ENCODE measurements at places on chromosomes 3 and 15. TPM values are rescaled to one million over a fixed set of nuclear protein-coding genes. Genes with fewer than 3 reads are reported as not detected.

The SQOR gene
- 79.6 TPM for total RNA-seq

The CHRM5 gene
- total RNA-seq, result not detected

The ERICH6 gene
- 0.60 TPM for total RNA-seq

The CLEC3B gene
- total RNA-seq, result 0.29 TPM

The DCBLD2 gene
- 1.3 TPM for total RNA-seq

The WDR93 gene
- total RNA-seq, result not detected

The FETUB gene
- total RNA-seq, result not detected

The AHSG gene
- not detected for total RNA-seq

The PLAAT1 gene
- not detected for total RNA-seq

GRCh38 chr15:50880206-50880605 lies 28.3 kb upstream of the AP4E1 start:
- no peak for DNase-seq

- DNase-seq, result no peak
Observed at GRCh38 chr15:88792342-88793282, 10.6 kb upstream of the ACAN start.

GRCh38 chr3:183634707-183635106 lies 716 bp upstream of the KLHL24 start:
- no peak for DNase-seq

DNA sequence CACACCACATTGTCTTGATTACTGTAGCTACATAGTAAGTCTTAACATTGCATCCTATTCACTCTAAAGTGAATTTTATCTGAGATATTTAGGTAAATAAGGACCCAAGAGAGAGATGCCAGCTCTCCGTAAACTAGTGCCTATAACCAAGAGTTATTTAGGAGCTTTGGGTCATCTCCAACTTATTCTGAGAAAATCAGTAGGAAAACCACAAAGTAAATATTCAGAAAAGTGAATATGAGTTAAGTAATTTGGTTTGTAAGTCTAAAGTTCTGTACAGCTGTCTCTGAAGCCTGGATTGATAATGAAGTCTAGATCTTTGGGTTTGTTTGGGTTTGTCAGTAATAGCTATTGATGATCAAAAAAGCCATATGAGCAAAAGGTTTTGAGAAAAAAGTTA lies 120.0 kb downstream of the FNDC3B start:
- no peak for DNase-seq

GRCh38 chr3:131591394-131592014 lies 88.7 kb upstream of the MRPL3 start:
- DNase-seq, result no peak

DNA sequence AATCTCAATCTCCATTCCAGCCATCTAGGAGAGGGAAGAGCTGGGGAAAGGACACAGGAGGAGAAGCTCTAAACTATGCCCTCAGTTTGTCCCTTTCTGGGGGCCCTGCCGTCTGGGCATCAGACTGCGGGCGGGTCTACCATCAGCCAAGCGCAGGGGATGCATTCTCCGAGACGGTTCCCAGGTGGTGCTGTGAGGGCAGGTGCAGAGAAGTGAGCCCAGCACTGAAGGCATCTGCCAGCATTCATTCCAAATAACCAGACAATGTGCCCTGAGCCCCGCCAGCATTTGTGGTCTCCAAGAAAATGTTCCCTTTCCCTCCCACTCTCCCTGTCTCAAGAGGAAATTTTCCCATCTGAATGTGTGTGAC lies 265.7 kb downstream of the XXYLT1 start:
- no peak for DNase-seq

DNA sequence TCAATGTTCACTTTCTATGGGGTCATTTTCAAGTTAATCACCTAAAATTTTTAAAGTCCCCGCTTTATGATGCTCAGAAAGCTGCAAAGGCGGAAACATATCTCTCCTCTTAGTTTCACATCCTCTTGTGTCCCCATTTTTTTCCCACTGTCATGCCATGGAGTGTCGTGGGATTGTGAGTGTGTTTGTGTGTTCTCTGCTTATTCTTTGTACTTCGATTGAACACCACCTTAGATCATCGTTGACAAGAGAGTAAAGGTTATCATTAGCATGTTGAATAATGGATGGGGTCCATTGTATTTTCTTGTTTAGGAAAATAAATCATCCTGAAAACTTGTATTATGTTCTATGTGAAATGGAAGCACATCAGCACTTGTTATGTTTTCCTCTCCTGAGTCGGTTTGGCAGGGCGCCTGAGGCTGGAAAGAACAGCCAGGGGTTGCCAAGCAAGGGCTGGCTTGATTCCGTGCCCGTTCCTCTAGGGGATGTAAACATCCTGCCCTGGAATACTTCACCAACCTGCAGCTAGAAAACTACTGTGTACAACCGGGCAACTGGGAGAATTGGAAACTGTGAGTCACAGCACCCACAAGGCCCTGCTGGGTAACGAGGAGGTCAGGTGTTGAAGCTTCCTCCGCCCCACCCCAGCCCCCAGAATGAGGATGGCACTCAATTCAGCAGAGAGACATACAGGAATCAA lies 67.2 kb downstream of the EIF4E3 start:
- no peak for DNase-seq

- DNase-seq, result no peak
Observed at GRCh38 chr3:179067839-179068238, 3.8 kb downstream of the ZMAT3 start.

GRCh38 chr15:80041494-80042253 lies 17.8 kb upstream of the ZFAND6 start:
- DNase-seq, result no peak

DNA sequence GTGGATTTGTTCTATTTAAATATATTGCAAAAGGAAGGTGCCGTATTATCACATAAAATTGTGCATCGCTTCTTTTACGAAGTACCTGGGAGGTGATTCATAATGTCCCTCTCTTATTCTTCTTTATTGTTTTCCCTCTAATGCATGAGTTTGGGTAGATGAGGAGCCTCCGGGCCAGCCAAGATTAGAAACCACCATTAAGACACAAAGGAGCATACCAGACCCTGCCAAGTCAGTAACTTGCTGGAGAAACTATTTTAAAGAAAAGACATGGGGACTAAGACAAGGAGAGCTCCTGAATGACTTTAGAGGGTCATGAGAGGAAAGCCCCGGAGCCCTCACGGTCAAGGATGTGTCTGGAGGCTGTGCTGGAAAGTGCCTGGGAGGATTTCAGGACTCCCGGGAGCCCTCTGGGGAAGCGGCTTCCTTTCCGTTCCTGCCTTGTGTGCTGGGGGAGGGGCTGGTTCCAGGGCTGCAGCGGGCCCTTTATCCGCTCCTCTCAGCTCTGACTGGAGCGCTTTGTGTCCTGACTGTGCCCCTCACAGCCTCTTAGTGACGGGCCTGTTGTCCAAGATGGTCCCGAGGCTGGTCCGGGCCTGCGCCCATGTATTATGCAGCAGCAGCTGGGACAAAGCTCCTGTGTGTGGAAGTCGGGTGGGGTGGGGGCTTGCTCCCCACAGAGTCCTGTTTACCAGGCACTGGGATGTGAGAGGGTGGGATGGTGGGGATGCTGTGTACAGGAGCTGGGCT lies 35.7 kb downstream of the CORO2B start:
- no peak for DNase-seq

- no peak for DNase-seq
Observed at GRCh38 chr15:23801881-23802280, 114.8 kb upstream of the NDN start.

DNA sequence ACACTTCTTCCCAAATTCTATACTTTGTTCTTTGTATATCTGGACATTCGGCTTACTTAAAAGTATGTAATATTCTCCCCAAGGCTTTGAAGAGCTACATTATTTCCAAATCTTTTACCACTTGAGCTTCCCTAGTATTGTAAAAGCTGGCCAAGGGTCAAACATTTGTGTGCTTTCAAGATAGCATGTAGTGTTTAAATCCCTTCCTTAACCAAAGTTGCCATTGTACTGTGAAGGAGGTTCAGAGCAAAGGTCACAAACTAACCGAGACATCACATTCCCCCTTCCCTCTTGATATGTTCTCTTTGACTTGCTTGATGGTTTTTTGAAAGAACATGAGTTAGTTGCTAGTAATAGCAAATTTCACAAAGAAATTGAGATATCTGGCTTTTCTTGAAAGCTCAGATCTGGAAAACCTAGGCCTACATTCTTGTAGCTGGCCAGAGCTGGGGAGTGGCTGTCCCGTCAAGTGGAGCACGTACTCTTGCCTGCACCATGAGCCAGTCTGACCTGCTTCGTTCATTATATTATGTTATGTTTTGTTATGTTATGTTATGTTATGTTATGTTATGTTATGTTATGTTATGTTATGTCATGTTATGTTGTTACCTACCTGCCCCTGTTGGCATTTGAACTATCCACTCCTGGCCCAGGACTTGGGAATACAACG lies 60.2 kb downstream of the FILIP1L start:
- no peak for DNase-seq

- no peak for DNase-seq
Observed at GRCh38 chr15:63080634-63081250, 38.2 kb downstream of the TPM1 start.

DNA sequence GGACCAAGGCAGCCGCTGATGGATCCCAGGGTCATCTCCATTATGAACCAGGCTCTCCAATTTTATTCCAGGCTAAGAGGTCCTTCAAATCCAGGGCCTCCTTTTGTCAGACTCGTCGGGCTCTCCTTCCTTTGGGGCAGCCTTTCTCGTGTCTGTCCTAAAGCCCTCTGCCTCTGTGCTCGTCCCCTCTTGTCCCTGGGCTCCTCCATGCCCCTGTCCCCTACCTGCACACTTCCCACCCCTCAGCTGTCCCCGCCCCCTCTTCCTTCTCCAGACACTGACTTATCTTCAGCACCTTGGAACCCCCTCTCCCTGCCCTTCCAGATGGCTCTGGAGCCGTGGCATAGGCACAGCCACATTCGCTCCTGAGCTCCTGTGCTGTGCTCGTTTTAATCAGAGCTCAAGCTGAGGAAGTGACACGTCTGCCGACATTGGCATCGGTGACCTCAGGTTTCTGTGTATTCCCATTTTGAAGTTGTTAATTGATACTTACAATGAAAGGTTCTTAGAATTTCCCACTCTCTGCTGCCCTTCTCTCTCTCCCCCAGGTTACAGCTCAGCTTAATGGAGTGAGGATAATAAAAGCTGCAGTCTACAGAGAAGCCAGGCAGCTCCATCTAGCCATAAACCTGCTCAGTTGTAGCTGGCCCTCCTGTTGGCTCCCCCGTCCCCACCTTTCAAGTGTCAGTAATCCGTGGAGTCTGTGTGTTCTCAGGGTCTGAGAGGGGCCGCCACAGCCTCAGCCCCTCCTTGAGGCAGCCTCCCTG lies 51.1 kb upstream of the SEC22A start:
- DNase-seq, result no peak

DNA sequence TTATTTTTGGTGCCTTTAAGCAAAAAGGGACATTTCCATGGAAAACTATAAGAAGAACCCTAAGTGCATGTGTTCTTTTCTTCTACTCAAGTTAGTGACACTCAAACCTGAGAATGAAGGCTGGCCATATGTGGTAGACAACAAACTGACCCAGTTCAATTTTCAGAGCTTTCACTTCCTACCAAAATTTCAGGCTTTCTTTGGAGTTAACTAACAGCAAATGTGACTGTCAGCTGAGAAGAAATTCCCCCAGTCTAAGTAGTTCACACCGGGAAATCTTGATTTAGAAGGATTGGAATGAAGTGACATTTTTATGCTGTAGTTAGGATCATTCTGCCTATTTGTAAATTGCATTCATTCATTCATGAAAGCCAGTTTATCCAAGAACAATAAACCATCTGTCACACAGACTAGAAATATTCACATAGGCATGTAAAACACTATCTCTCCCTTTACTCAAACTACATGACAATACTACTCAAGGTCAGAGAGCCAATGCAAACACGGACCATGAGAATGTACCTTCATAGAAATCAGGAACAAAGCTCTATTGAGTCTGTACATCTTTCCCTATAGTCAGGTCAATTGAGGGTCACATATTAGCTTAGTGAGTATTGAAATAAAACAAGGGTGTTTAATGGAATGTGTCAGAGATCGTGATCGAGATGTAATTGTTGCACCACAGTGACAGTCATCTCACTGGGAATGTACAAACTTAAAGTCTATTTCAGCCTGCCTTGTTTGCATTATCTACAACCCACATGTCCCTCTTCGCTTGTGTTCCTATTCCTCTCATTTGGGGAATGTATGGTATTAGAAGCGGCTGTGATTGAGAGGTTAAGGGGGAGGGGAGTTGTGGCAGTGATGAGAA lies 113.8 kb upstream of the TGFBR2 start:
- DNase-seq, result no peak

GRCh38 chr3:98563661-98564281 lies 29.6 kb downstream of the CPOX start:
- no peak for DNase-seq

- no peak for DNase-seq
Observed at GRCh38 chr3:17573396-17573795, 169.0 kb downstream of the TBC1D5 start.

- DNase-seq, result no peak
Observed at GRCh38 chr3:166190360-166190759, 353.1 kb upstream of the BCHE start.

DNA sequence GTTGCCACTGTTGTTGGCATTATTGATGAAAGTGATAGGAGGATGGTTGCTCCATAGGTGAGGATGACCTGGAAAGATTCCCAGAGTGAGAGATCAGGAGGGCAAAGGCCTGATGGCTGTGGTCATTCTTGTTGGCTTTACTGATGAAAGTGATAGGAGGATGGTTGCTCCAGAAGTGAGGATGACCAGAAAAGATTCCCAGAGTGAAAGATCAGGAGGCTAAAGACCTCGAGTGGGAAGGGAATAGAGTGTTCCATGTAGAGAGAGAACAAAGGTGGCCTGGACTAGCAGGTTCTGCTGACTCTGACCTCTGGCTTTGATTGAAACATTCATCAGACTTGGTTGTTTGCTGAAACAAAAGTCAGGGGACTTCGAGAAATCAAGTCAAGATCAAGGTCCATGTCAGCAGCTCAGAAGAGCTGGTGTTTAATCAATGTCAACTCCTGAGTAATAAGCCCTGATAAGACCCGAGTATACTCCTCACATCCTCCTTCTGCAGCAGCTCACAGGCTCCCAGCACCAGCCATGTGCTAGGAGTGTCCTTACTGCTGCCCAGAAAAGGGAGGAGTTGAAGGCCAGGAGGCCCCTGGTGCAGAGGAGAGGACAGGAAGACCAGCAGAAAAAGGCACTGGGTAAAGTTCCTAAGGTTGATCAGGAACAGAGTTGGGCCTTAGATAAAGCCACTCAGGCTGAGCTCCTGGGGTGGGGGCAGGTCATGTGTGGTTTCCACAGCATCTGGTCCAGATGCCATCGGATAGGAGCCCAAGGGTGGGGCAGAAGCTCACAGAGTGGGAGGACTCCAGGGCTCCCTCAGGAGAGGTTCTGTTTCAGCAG lies 19.9 kb downstream of the CYP8B1 start:
- DNase-seq, result no peak

DNA sequence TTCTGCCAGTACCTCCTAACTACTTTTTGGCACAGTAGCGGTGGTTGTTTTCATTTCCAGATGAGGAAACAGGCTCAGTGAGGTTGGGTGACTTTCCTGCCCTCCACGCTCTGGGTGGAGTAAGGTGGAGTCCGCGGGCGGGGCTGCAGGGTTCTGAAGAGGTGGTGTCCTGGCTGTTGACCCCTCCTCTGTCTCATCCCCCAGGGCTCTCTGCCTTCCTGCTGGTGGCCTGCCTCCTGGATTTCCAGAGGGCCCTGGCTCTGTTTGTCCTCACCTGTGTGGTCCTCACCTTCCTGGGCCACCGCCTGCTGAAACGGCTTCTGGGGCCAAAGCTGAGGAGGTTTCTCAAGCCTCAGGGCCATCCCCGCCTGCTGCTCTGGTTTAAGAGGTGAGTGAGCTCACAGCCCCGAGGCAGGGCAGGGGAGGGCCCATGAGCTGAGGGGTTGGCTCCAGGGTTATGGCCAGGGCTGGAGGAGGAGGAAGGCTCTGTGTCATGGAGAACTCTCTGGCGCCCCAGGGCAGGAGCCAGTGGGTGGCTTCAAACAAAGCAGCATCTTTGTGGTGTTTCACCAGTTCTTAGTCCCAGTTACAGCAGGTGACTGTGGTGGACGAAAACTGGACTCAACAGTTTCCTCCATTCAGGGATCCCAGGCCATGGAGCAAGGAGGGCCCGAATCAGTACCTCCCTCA lies 10.4 kb downstream of the SLC28A1 start:
- DNase-seq, result no peak
